ENCODE measurements at places on chromosomes 3 and 15. TPM values are rescaled to one million over a fixed set of nuclear protein-coding genes. Genes with fewer than 3 reads are reported as not detected.

The GRAMD2A gene
- total RNA-seq = not detected

The FBXO45 gene
- total RNA-seq = 14.0 TPM

The TRIM71 gene
- total RNA-seq = 0.03 TPM

The KBTBD13 gene
- total RNA-seq = not detected

The MYRIP gene
- 0.21 TPM for total RNA-seq

The SAXO2 gene
- 0.43 TPM for total RNA-seq

The COL6A5 gene
- not detected for total RNA-seq

DNA sequence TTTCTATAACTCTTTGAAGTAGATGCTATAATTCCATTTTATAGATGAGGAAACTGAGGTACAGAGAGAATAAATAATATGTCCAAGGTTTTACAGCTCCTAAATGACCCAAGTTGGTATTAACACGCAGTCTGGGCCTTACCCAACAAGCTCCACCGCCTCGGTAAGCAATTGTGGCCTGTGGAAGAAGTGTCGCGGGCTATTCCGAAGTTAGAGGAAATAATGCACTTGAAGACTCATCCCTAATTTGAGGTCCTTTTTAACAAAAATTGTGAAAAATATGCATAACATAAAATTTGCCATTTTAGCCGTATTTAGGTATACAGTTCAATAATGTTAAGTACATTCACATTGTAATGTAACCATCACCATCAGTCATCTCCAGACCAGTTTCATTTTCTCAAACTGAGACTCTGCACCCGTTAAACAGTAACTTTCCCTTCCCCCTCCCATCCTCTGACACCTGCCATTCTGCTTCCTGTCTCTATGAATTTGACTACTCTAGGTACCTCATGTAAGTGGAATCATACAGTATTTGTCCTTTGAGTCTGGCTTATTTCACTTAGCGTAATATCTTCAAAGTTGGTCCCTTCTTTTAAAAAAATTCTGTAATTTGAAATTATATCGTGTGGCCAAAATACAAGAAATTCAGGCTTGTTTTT is 18.2 kb downstream of the IDH3A start:
- DNase-seq = no peak

DNA sequence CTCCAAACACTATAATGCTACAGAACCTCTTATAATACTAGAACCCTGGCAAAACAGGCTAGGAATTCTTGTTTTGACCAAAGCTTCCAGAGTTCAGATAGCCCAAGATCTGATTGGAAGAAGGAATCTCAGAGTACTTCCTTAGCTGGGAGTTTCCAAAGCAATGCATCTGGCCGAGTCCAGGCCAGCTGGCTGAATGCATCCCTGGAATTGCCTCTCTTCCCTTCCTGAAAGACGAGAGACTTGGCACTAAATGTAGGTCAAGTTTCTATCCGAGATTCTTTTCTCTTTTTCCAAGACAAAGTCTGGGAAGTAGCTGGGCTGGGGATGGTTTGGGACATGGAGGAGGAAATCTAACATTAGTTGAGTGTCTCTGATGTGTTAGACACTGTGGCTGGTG is 68.7 kb upstream of the ADPGK start:
- no peak for DNase-seq

- no peak for DNase-seq
These were observed 17.5 kb upstream of the ALDH1A3 start for GRCh38 chr15:100862162-100862561.

GRCh38 chr15:38176155-38176554 is 76.5 kb upstream of the SPRED1 start:
- peak; percentile 43 for DNase-seq

- DNase-seq = no peak
These were observed 5.6 kb upstream of the RBMS3 start for GRCh38 chr3:29275309-29275708.

DNA sequence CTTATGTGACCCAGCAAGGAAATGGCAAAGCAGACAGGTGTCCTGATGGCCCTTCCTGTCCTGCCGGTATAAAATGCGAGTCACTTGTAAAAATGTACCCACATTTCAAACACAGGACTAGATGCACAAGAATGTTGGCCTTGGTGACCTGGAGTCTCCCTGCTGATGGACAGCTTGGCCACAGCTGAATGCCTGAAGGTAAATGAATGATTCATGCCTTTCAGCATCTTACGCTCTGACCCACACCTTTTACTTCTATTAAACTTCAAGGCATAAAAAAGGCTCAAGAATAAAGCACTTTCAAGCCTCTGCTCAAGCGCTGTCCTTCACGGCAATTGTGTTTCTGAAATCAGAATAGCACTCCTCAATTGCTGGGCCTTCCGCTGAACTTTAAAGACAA is 228.0 kb upstream of the SLCO3A1 start:
- DNase-seq = no peak

- DNase-seq = no peak
These were observed 33.1 kb upstream of the LIPC start for GRCh38 chr15:58398643-58399042.

GRCh38 chr3:154195620-154196356 is 74.6 kb downstream of the ARHGEF26 start:
- no peak for DNase-seq

- DNase-seq = no peak
These were observed 293.8 kb downstream of the CHST2 start for GRCh38 chr3:143413372-143413771.

GRCh38 chr3:30577788-30578187 is 28.6 kb upstream of the TGFBR2 start:
- DNase-seq = no peak

GRCh38 chr15:71333839-71334238 is 218.6 kb downstream of the THSD4 start:
- DNase-seq = no peak

- DNase-seq = no peak
These were observed 15.8 kb upstream of the NSMCE3 start for GRCh38 chr15:29285386-29285785.
